ENCODE measurements at places on chromosomes 3 and 15.

DNA sequence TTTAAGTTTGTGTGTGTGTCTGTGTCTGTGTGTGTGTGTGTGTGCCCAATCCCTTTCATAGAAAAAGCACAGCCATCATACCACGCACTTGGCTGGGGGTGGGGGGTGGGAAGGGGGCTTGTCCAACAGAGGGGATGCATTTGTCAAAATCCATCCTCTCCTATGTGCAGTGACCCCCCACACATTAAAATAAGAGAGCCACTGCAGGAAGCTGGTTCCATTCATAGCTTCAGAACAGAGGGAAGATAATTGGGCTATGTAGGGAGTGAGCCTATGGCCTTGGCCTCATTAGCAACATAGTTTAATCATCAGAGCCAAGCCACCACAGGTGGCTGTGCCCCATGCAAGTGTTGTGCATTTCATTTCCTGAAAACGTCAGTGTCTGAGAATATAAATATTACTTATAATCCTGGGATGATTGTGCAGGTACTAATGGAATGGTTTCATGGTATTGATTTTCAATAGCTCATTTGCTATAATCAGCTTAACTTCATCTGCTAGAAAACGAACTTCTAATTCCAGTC is 330.8 kb downstream of the CNTN6 start:
- no peak for DNase-seq

- DNase-seq = no peak
These were observed 36.6 kb downstream of the UACA start for GRCh38 chr15:70726753-70727152.

DNA sequence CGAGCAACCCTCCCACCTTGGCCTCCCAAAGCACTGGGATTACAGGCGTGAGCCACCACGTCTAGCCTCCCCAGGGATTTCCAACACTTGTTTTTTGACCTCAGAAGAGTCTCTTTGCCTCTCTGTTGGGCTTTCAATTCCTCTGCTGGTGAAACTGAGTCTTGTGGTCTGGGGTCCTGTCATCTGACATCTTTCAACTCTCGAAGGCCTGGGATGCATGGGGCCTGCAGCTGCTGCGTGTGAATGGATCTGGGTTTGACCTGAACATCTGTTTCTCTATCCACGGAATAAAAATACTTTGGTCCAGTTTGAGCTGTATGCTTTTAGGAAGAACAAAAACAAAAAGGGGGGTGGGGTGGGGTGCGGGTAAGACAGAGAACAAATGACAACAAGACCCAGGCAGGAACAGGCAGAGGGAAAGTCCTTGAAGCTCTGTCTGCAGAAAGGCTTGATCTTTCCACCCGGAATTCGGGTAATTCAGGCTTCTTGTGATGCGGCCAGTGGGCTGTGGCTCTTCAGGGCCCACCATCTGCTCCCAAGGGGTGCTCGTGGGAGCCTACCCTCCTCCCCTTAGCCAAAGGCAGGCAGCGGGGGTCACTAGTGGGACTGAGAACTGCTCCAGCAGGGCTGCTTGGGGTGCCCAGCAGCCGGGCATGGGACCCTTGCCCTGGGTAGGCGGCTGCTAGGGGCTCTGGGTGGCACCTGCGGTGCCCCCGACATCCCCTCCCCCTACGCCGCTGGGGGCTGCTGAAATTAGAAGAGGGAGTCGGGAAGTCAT is 71.5 kb downstream of the SLC12A8 start:
- DNase-seq = no peak

DNA sequence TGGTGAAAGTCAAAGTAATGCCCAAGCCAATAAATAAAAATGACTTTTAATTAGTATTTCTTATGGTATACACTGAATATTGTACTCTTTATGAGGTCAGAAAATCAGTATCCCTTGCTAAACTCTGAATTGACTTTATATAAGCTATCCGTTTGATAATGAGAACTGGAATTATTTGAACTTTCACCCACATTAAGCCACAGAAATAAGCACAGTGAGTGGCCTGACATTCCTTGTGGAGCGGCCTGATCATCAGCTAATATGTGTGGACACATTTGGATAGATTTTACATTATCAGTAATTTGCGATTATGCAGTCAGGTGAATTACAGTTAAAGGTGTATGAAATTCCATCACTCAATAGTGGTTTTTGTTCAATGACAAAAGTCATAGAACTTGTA is 136.0 kb upstream of the CBLB start:
- no peak for DNase-seq

GRCh38 chr3:35648347-35648746 is 9.0 kb downstream of the ARPP21 start:
- DNase-seq = no peak

DNA sequence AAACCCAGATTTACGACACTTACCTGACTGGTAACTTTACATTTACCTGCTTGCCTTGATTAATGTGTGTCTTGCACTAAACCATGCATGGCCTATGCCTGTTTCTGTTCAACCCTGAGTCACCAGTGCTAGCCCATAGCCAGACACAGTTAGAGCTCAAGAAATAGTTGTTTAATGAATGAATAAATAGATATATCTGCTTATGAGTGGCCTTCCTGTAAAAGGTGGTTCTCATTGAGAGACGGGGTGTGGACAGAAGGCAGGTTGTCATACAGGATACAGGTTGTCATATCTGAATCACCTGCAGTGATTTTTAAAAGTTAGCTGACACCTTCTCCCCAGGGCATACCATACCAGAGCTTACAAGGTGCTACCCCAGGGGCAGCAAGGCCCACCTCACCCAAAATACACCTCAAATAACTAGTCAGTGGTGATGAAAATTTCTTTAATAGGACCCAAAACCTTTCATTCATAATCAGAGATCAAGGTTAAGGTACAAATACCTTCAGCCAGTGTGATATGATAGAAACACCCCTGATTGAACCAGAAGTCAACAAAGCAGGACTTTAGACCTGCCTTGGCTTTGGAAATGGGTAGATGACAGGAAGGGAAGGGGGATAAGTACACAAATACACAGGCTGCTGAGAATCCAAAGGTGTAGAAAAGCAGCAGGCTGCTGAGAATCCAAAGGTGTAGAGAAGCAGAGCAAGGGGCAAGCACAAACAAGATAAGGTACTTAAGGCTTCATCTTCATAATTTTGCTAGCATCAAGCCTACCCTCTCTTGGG is 45.4 kb upstream of the TSC22D2 start:
- no peak for DNase-seq

- DNase-seq = no peak
These were observed 12.5 kb downstream of the MAPK6 start for GRCh38 chr15:52031556-52031955.

DNA sequence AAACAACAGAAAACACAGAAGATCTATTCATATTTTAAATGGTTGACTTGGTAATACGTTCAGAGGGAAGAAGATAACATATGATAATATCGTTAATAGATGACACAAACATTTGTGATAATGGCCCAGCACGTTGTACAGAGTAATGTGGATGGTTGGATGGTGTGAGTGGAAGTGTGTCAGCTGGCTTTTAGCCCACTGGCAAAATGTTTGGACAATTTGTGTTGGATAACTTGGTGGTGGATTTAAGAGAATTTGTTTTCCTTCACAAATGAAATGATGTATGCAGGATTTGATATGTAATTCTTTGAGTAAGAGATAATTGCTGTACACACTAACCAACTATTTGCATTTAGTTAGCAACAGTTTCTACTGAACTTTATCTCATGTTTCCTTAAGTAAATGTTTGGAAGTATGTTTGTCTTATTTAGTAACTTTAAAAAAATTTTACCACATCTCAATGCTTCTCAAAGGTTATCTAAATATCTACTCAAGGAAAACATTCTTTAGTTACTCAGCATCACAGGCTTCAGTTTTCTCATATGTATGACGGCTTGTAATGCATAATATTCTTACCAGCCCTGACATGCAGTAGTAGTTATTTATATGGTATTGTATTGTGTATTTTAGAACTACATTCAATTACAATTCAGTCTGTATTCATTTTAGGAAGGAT is 328.5 kb upstream of the GOLIM4 start:
- no peak for DNase-seq

GRCh38 chr3:61691466-61691865 is 130.1 kb downstream of the PTPRG start:
- DNase-seq = no peak

DNA sequence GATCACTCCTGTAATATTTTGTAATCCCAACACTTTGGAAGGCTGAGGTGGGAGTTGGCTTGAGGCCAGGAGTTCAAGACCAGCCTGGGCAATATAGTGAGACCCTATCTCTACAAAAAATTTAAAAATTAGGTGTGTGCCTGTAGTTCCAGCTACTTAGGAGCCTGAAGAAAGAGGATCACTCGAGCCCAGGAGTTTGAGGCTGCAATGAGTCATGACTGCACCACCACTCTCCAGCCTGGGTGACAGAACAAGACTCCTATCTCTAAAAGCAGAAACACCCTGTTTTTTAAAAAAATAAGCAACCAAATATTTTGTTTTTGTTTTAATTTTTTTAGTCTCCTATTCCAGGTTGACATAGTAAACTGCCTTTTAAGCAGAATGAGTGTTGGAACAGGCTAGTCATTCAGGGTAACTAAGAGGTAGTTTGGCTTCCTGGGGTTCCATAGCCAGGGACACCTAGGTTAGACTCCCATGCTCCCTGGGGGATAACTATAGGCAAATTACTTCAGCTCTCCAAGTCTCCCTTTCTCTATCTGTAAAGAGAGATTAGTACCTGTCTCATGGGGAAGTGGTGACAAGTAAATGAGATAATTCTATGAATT is 114.6 kb upstream of the C15orf61 start:
- DNase-seq = no peak

DNA sequence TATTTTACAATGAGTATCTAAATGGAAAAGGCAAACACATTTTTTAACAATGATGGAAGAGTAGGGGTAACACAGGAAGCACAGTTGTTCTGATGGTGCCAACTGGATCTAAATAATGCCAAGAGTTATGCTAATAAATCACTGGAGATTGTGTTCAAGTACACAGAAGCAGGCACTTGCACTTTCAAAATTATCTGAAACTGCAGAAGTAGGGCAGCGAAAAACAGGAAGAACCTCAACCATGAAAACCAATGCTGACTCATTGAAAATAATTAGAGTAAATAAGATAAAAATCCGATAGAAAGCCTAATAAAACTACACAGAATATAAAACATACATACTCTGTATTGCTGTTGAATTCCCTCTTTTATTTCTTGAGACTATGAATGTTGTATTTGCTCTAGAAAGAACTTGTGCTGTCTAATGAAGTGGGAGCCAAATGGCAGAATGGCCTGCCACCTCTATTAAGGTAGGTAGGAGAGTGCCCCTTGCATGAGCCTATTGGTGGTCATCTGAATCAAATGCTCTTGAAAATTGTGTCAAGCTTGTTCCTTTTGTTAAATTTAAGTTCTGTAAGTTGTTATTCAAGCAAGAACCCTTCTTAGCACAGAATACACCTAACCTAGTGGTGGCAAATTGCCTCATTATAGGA is 93.7 kb downstream of the ABI3BP start:
- DNase-seq = no peak

DNA sequence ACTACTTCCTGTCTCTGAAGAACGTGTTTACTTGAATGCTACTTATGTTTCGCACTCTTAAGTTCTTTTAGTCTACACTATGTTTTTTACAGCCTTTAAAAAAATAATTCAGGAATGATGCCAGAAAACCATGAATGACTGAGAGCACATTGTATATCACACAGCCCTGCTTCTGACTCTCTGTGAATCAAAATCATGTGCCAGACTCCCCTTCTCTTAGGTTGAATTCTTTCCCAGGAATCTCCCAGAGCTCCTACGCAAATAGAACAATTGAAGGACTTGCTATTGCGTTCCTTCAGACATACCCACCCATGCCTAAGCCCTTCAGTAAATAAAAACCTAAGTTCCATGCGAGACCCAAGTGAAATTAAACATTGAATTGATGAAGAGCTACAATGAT is 782.0 kb upstream of the ALCAM start:
- no peak for DNase-seq

DNA sequence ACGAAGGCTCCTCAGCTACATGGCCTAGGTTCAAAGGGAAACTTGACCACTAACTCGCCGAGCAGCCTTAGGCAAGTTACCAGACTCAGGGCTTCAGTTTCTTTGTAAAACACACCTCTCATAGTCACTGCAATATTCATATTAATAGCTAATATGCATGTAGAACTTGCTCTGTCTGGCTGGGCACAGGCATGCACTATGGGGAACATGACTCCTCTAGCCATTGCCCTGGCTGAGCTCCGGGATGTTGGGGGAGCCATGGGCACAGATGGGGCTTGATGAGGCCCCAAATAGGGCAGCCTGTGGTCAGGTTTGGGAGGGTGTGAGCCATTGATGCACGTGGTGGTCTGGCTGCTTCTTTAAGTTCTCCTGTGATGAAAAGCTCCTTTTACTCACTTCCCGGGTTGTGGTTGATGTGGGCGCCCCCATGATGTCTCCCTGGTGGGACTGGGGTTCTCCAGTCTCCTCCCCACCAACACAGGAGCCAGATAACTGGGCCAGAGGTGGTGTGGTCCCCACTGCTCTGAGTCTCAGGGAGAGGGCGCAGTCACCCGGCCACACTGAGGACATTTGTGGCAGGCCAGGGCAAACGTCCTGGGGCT is 29.4 kb upstream of the DUSP7 start:
- DNase-seq = no peak

DNA sequence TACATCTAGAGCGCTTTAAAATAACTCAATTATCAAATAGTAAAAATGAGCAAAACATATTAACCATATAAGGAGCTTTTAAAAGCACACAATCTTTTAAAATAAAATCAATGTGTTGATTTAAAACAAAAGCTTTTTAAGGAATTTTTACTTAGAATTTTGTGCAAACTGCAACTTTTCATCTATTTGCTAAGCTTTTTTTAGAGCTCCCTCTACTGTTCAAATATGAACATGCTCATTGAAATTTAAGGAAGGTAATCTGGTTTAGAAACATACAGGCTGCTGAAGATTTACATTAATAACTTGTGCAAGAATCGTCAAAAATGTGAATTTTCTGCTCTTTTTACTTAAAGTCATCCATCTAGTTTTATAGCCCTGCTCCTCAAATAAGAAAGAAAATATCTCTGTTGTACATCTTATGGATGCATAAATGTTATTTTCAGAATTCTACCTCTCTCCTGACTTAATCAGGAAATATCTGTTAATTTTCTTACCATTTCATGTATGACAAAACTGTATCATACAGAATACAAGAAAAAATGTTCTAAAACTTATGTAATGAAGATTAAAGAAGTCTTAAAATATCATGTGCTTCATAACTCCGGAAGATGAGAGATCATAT is 469.4 kb upstream of the ROBO2 start:
- no peak for DNase-seq

- DNase-seq = no peak
These were observed 13.5 kb upstream of the ACSBG1 start for GRCh38 chr15:78247911-78248310.

DNA sequence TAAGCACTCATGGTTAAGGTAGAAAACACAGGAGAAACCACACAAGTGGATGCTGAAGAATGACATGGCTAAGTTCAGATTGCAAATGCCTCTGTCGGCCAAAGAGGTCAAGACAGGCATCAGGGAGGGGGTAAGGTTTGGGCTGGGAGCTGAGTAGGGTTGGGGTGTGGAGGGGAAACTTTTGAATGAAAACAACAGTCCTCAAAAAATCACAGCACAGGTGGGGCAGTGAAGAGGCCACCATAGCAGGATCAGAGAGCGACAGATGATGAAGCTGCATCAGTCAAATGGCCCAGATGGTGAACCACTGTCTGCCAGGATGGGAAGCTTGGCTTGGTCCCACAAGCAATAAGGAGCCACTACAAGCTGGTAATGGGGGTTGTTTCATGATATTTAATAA is 74.9 kb downstream of the ADCY5 start:
- no peak for DNase-seq
